Neural progenitor cell (in vitro differentiated cells): ENCODE measurements at places on chromosomes 7 and 10. TPM values are rescaled to one million over a fixed set of nuclear protein-coding genes. Genes with fewer than 3 reads are reported as not detected.

The PRSS37 gene
- not detected in 2 replicates for total RNA-seq

The WDR11 gene
- total RNA-seq: 57.7 and 70.9 TPM in 2 replicates

The GPC2 gene
- total RNA-seq: 17.0 and 61.0 TPM in 2 replicates

The PHF14 gene
- total RNA-seq: 53.1 and 80.4 TPM in 2 replicates

GRCh38 chr10:25064401-25064800, 48.0 kb downstream of the THNSL1 start:
- no peaks in the 10 kb centered on the region for H3K36me3 ChIP-seq
- no peak for DNase-seq
- no peak overlapping the region for H3K27ac ChIP-seq
- no peak overlapping the region for H3K4me3 ChIP-seq

The ANKRD7 gene
- not detected in 2 replicates for total RNA-seq

The CYP2E1 gene
- total RNA-seq: 0.36 and 0.50 TPM in 2 replicates

The SLC13A1 gene
- total RNA-seq: not detected in 2 replicates

GRCh38 chr10:86372784-86373239, 6.2 kb upstream of the GRID1 start:
- no peak overlapping the region for H3K4me3 ChIP-seq
- H3K36me3 ChIP-seq: no peaks in the 10 kb centered on the region
- peaks cover 86% of the 10 kb centered on the region for H3K27me3 ChIP-seq
- DNase-seq: no peak
- peaks cover 2% of the 10 kb centered on the region for H3K4me1 ChIP-seq

DNA sequence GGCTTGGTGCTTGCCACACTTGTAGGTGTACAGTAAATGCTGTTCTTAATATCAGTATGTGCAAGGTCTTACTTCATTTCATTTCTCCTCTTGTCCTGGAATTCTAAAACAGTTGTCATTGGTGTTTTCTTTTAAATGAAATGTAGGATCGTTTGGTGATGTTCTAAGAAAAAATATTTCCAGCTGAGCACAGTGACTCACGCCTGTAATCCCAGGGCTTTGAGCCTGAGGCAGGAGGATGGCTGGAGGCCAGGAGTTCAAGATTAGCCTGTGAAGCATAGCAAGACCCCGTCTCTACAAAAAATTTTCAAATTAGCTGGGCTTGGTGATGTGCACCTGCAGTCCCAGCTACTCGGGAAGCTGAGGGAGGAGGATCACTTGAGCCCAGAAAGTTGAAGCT, 32.6 kb upstream of the ELN start:
- no peak overlapping the region for H3K4me3 ChIP-seq
- H3K27ac ChIP-seq: no peak overlapping the region
- H3K36me3 ChIP-seq: no peaks in the 10 kb centered on the region
- H3K27me3 ChIP-seq: no peaks in the 10 kb centered on the region
- no peak for DNase-seq

GRCh38 chr7:134856091-134856490, 76.7 kb downstream of the CALD1 start:
- H3K36me3 ChIP-seq: no peaks in the 10 kb centered on the region
- no peak for DNase-seq

The OPN1SW gene
- 0.46 TPM in 1 of 2 replicates, not detected in the other for total RNA-seq

- H3K36me3 ChIP-seq: no peaks in the 10 kb centered on the region
- no peak for DNase-seq
- no peaks in the 10 kb centered on the region for H3K4me1 ChIP-seq
- no peak overlapping the region for H3K27ac ChIP-seq
- H3K4me3 ChIP-seq: no peak overlapping the region
These were observed 122.8 kb downstream of the CUBN start for GRCh38 chr10:17006631-17007417.

DNA sequence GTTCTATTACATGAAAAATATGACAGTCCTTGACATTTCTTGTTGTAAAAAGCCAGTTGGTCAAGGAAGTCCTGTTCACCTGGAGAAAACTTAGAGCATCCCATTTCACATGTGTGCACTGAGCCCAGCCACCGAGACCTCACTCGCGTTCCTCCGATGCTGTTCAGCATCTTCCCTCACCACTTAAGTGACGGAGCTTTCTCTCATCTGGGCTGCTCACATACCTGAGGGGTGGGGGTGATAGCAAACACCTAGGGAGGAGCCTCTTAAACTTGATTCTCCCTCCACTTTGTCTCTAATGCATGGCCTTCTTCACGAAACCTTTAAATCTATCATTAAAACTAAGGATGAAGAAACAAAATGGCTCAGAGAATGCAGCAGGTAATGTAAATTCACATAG, 950.2 kb downstream of the GATA3 start:
- no peak for DNase-seq
- no peaks in the 10 kb centered on the region for H3K36me3 ChIP-seq
- H3K27me3 ChIP-seq: no peaks in the 10 kb centered on the region
- H3K4me3 ChIP-seq: no peak overlapping the region

DNA sequence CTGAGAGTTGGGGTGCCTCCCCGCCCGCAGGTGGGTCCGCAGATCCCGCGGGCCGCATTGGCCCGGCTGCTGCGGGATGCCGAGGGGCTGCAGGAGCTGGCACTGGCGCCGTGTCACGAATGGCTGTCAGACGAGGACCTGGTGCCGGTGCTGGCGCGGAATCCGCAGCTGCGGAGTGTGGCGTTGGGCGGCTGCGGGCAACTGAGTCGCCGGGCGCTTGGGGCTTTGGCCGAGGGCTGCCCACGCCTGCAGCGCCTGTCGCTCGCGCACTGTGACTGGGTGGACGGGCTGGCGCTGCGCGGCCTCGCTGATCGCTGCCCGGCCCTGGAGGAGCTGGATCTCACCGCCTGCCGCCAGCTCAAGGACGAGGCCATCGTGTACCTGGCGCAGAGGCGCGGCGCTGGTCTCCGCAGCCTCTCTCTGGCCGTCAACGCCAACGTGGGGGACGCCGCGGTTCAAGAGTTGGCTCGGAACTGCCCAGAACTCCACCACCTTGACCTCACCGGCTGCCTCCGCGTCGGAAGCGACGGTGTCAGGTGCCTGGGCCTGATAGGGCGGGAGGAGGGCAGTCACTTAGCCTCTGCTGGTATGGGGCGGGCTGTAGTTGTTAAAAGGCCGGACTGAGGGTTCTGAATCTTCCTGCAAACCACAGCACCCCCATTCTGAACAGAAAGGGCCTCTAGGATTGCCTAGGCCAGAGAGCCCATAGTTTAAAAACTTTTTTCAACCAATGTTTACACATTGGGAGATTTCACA, 1.3 kb downstream of the FBXL15 start:
- no peaks in the 10 kb centered on the region for H3K36me3 ChIP-seq
- peaks cover 16% of the 10 kb centered on the region for H3K4me1 ChIP-seq
- H3K4me3 ChIP-seq: peak overlapping the region; percentile 77
- peak; percentile 52 for DNase-seq
- H3K27ac ChIP-seq: no peak overlapping the region

The BAG3 gene
- total RNA-seq: 2.3 and 6.7 TPM in 2 replicates

The ACTL6B gene
- total RNA-seq: not detected in 2 replicates

- DNase-seq: no peak
- H3K36me3 ChIP-seq: no peaks in the 10 kb centered on the region
- H3K4me1 ChIP-seq: peaks cover 14% of the 10 kb centered on the region
- no peaks in the 10 kb centered on the region for H3K27me3 ChIP-seq
These were observed 39.5 kb downstream of the CRHR2 start for GRCh38 chr7:30642789-30643188.

GRCh38 chr10:114544045-114544659, 113.9 kb downstream of the ABLIM1 start:
- H3K4me3 ChIP-seq: no peak overlapping the region
- H3K36me3 ChIP-seq: no peaks in the 10 kb centered on the region
- H3K27ac ChIP-seq: no peak overlapping the region

DNA sequence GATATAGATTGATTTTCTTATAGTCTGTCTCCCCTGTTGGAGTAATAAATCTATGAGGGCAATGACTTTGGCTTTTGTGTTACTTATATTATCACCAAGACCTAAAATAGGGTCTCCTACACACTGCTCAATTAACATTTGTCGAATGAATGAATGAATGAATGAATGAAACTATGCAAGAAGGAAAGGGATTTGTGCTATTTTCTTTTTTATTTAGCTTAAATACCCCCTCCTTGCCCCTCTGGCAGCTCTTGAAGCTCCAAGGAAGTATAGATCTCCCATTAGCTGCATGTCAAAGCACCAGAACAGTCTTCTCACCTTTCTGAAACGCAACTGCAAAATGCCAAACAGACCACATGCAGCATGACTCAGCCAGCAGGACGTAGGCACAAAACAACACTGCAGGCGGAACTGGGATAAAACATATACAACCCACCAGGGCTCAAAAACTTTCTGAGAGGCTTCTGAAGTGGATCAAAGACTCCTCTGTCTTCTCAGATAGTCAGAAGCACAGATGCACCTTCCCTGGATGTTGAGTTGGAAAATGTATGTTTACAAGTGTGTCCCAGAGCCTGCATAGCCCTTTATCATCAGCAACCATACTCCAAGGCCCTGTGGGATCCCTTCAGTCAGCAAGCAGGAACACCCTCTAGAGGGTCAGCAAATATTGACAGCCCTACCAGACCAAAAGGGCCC, 187.8 kb downstream of the NPSR1 start:
- H3K4me3 ChIP-seq: no peak overlapping the region
- no peaks in the 10 kb centered on the region for H3K36me3 ChIP-seq
- H3K27me3 ChIP-seq: no peaks in the 10 kb centered on the region
- no peak for DNase-seq

GRCh38 chr7:129376076-129376777, 58.0 kb upstream of the STRIP2 start:
- H3K4me1 ChIP-seq: peaks cover 16% of the 10 kb centered on the region
- peak overlapping the region; percentile 83 for H3K27ac ChIP-seq
- no peaks in the 10 kb centered on the region for H3K27me3 ChIP-seq
- DNase-seq: peak; percentile 57
- no peak overlapping the region for H3K4me3 ChIP-seq

- no peak overlapping the region for H3K4me3 ChIP-seq
- H3K36me3 ChIP-seq: no peaks in the 10 kb centered on the region
- peaks cover 11% of the 10 kb centered on the region for H3K4me1 ChIP-seq
These were observed 84.4 kb upstream of the FAM171A1 start for GRCh38 chr10:15455456-15455855.

- H3K4me3 ChIP-seq: no peak overlapping the region
- H3K27me3 ChIP-seq: no peaks in the 10 kb centered on the region
- no peaks in the 10 kb centered on the region for H3K4me1 ChIP-seq
- no peak for DNase-seq
These were observed 48.4 kb downstream of the DNAJB9 start for GRCh38 chr7:108618056-108618455.

The ERVW-1 gene
- total RNA-seq: not detected in 2 replicates

GRCh38 chr10:79446758-79447084, 1.3 kb upstream of the ZCCHC24 start:
- peaks cover 27% of the 10 kb centered on the region for H3K4me1 ChIP-seq
- H3K36me3 ChIP-seq: no peaks in the 10 kb centered on the region
- H3K4me3 ChIP-seq: peak overlapping the region; percentile 86

The HOXA2 gene
- not detected in 2 replicates for total RNA-seq

DNA sequence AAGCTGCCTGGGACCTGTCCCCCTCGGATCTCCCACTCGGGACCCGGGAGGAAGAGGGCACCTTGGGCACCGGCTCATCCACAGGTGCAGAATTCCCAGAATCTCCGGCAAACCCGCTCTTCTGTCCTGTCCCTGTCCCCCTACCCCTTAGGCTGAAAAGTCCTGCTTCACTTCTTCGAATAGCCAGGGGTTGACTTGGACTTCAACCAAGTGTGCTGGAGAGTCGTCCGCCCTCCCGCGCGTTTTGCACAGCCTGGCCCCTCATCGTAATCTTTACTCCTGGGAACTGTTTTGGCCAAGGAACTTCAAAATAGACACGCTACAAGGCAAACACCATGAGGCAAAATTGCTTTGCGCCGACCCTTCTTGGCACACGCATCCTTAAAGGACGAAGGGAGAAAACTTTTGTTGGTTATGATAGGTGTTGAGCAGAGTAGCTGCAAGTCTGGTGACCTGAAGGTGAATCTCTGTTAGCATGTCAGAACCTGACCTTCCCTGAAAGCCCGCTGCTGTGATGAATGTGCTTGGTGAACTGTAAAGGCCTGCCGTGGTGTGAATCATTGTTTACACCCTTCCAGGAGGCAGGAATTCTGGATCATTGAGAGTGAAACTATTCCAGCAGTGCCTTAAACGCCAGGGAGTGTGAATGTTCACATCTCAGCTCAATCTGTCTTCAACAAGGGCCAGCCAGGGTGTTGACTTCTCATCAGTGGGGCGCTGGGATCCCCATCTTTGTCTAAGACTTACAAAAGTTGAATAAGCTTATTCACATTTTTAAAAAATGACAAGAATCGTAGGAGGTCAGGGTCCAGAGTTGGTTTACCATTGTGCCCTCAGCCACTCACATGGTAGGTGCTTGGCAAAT, 589 bp upstream of the RAPGEF5 start:
- peaks cover 47% of the 10 kb centered on the region for H3K27me3 ChIP-seq
- H3K4me1 ChIP-seq: peaks cover 11% of the 10 kb centered on the region
- no peaks in the 10 kb centered on the region for H3K36me3 ChIP-seq
- peak overlapping the region; percentile 57 for H3K4me3 ChIP-seq

GRCh38 chr7:77395626-77396025, 20.5 kb downstream of the GSAP start:
- no peaks in the 10 kb centered on the region for H3K4me1 ChIP-seq
- no peak overlapping the region for H3K4me3 ChIP-seq
- DNase-seq: no peak
- no peaks in the 10 kb centered on the region for H3K27me3 ChIP-seq
- H3K36me3 ChIP-seq: no peaks in the 10 kb centered on the region

The UCN3 gene
- not detected in 2 replicates for total RNA-seq

The KEL gene
- total RNA-seq: 2.0 TPM in 1 of 2 replicates, not detected in the other

The BTBD16 gene
- not detected in 2 replicates for total RNA-seq

DNA sequence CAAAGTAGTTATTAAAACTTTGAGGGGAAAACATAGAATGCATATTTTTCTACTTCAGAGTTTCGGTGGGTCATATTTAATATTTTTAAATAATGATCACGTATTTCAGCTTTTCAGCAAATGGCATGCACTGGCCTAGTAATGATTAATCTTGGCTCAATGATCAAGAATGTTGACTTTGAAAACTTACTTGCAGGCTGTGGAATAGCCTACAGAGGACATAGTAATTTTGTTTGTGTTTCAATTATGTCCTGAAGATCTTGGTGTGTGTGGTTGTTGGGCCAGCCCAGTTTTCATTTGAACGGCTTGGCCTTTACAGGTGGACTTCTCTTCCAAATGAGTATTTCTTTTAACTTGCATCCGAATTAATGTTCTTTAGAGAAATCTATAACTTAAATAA, 35.1 kb downstream of the ADD3 start:
- no peak overlapping the region for H3K27ac ChIP-seq
- H3K4me3 ChIP-seq: no peak overlapping the region
- peaks cover 5% of the 10 kb centered on the region for H3K4me1 ChIP-seq

The MBLAC1 gene
- total RNA-seq: 1.6 and 2.7 TPM in 2 replicates

- no peak overlapping the region for H3K27ac ChIP-seq
- no peak for DNase-seq
- no peaks in the 10 kb centered on the region for H3K27me3 ChIP-seq
- H3K36me3 ChIP-seq: no peaks in the 10 kb centered on the region
These were observed 262.8 kb downstream of the ZEB1 start for GRCh38 chr10:31581741-31582323.
